ENCODE measurements at places on chromosomes 7 and 10.

DNA sequence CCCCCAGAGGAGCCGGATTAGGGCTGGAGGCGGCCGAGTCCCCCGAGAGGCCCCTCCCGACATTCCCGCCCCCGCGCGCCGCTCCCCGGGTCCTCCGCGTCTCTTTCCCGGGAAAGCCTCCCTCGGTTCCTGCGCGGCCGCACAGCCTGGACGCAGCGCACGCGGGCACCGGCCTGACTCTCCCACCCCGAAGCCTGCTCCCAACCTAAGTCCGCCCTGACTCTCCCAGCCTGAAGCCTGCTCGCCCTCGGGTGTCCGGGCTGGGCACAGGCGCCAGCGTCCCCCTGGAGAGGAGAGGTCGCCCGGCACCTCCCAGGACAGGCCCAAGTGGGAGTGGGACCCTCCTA, 441 bp upstream of the VENTX start:
- DNase-seq, result no peak

- DNase-seq, result peak; percentile 90
Measured at GRCh38 chr10:92757066-92757710, 67.4 kb downstream of the HHEX start.

DNA sequence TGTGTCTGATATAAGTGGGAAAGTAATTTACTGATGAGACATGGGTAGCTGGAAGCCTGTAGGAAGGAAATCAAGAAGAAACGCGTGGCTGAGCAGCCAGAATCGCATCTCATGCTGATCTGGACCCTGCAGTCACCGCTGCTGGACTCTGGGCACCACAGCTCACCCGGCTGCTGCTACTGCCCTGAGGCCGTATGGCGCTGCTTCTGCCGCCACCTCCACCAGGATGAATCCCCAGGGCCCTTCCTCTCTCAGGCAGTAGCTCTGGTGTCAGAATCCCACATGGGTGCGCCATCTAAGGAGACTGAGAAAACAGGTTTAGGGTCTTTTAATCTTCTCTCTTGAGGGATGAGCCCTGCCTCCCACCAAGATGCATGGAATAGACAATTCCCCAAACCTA, 70.3 kb upstream of the AGK start:
- DNase-seq, result no peak

- DNase-seq, result no peak
Measured at GRCh38 chr7:41037691-41038090, 665.2 kb downstream of the INHBA start.

- no peak for DNase-seq
Measured at GRCh38 chr7:91043186-91043585, 221.0 kb upstream of the FZD1 start.

- no peak for DNase-seq
Measured at GRCh38 chr7:84783141-84783778, 403.6 kb downstream of the SEMA3D start.

- DNase-seq, result no peak
Measured at GRCh38 chr7:114790521-114790920, 131.4 kb upstream of the MDFIC start.

GRCh38 chr10:21626457-21627161, 92.6 kb downstream of the MLLT10 start:
- DNase-seq, result no peak

GRCh38 chr7:53426145-53426750, 390.8 kb downstream of the POM121L12 start:
- no peak for DNase-seq

GRCh38 chr10:24467136-24467535, 256.6 kb downstream of the ARHGAP21 start:
- DNase-seq, result no peak

- DNase-seq, result no peak
Measured at GRCh38 chr7:102927312-102927933, 14.6 kb downstream of the LRRC17 start.

GRCh38 chr10:110212119-110213006, 5.0 kb downstream of the MXI1 start:
- DNase-seq, result no peak

- DNase-seq, result no peak
Measured at GRCh38 chr7:45927721-45928120, 6.6 kb upstream of the IGFBP3 start.

- DNase-seq, result no peak
Measured at GRCh38 chr7:32947420-32947983, 9.7 kb upstream of the FKBP9 start.

GRCh38 chr7:127383123-127383835, 9.2 kb downstream of the ZNF800 start:
- no peak for DNase-seq

GRCh38 chr7:42590771-42591310, 321.0 kb downstream of the C7orf25 start:
- DNase-seq, result no peak

DNA sequence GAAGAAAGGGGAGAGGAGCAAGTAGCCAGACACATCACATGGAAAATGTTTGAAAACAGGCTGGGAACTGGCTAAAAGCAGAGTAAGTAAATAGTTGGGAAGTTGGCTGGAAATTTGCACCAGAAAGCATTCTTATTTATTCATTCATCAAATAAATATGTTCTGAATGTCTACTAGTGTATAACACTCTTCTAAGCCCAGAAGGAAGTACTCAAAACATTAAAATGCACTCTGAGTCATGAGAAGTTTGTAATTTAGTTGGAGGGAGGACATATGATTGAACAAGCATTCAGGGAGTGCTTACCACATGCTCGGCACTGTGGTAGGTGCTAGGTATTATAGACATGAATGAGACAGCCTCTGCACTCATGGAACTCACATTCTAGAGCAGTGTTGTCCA, 37.0 kb upstream of the CNNM1 start:
- no peak for DNase-seq

- DNase-seq, result no peak
Measured at GRCh38 chr10:127351542-127351941, 155.2 kb upstream of the INSYN2A start.

GRCh38 chr7:107622429-107622828, 38.2 kb upstream of the SLC26A4 start:
- no peak for DNase-seq

DNA sequence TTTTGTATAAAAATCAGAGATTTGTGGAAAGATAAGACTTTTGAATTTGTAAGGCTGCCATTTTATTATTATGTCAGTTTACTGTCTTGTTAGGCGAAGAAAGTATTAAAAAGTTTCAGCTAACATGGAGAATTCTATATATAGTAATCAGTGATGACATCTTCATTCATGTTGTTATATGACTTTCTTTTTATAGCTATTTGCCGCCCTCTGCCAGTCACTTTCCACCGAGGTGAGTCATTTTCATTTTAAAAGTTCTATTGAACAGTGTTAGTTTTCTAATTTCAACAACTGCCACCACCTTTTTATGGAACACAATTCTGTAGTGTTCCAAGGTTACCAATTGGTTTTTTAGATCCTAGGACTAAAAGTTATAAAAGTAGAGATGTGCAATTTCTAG, 11.8 kb downstream of the CUTC start:
- no peak for DNase-seq

GRCh38 chr10:43708262-43708661, 59.6 kb upstream of the ZNF32 start:
- peak; percentile 28 for DNase-seq

GRCh38 chr10:13349463-13350274, 1.6 kb upstream of the SEPHS1 start:
- DNase-seq, result no peak

- no peak for DNase-seq
Measured at GRCh38 chr10:131129544-131129943, 182.0 kb downstream of the TCERG1L start.

- DNase-seq, result no peak
Measured at GRCh38 chr7:31640381-31640780, 46.6 kb upstream of the PPP1R17 start.

DNA sequence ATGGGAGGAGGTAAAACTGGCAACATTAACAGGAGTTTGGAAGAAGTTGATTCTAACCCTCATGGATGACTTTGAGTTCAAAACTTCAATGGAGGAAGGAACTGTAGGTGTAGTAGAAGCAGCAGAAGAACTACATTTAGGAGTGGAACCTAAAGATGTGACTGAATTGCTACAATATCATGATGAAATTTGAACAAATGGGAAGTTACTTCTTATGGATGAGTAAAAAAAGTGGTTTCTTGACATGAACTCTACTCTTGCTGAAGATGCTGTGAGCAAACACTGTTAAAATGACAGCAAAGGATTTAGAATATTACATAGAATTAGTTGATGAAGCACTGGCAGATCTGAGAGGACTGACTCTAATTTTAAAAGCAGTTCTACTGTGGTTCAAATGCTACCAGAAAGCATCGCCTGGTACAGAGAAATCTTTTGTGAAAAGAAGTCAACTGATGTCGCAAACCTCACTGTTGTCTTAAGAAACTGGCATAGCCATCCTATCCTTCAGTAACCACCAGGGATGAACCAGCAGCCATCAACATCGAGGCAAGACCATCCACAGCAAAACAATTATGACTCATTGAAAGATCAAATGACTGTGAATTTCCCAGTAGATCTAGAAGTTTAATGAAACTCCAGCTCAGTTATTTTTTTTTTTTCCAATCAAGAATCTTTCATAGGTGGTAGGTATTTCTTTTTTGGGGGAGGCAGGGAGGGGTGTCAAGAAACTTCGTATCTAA, 20.8 kb downstream of the BRAF start:
- DNase-seq, result no peak

- DNase-seq, result no peak
Measured at GRCh38 chr10:44395396-44395795, 10.5 kb upstream of the CXCL12 start.

GRCh38 chr7:8985255-8985654, 551.8 kb downstream of the NXPH1 start:
- DNase-seq, result no peak

GRCh38 chr10:52318822-52319464, 4.9 kb downstream of the DKK1 start:
- DNase-seq, result no peak

GRCh38 chr10:60387531-60387930, 2.1 kb downstream of the ANK3 start:
- no peak for DNase-seq

DNA sequence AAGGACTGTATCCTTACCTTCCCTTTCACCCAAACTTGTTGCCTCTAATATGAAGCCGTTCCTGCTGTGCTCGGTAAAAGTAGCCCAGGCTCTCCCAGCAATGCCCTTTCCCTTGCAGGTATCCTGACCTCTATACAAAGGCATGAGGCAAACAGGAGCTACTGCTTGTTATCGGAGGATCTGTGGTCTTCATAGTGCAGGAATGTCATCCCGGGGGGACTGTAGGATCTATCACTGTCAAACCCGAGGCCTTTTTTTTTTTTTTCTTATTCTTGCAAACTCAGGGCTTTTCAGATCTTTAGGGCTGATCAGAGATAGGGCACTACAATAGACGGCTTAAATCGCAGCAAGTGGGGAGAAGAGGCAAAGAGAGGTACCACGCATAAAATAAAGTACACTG, 1206.6 kb downstream of the TYW1 start:
- DNase-seq, result no peak

- no peak for DNase-seq
Measured at GRCh38 chr10:106500041-106500924, 664.2 kb downstream of the SORCS1 start.

All from right atrium auricular region (tissue), 2 donors.